Activated T-helper 1 cell treated with Interleukin-2 at 50 U/mL for 16 hours (primary cell): ENCODE measurements at places on chromosomes 11 and 22.
A peak's percentile ranks its signal among the peaks of the same experiment; 100 is the strongest.

GRCh38 chr11:113664069-113664980 is 41.8 kb downstream of the TMPRSS5 start:
- no peak for DNase-seq

DNA sequence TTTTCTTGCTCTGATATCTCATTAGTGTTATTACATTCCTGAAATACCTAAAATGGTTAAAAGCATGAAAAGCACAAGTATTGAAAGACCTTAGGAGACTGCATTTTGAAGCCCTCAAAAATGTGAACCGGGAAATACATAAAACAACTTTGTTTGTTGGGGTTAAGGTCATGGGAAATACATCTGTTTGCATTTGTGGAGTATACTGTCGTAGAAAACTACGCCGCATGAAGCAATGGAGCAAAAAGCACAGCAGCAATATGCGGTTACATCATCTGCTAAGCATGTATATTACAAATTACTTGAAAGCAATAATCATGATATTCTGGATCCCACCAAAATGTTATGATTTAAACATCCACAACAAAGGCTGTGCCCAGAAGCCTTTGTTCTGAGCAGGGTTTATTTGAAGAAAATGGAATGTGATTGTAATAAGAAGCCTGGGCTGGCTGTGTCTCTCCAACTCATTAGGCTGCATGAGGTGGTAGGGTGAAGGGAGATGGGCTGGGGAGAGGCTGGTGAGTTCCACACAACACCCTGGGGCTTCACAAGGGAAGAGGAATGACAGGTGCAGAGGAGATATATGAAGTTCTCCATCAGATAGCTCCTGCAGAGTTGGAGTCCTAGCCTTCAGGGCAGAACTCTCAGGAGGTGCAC is 64.7 kb upstream of the LIN7C start:
- no peak for DNase-seq

DNA sequence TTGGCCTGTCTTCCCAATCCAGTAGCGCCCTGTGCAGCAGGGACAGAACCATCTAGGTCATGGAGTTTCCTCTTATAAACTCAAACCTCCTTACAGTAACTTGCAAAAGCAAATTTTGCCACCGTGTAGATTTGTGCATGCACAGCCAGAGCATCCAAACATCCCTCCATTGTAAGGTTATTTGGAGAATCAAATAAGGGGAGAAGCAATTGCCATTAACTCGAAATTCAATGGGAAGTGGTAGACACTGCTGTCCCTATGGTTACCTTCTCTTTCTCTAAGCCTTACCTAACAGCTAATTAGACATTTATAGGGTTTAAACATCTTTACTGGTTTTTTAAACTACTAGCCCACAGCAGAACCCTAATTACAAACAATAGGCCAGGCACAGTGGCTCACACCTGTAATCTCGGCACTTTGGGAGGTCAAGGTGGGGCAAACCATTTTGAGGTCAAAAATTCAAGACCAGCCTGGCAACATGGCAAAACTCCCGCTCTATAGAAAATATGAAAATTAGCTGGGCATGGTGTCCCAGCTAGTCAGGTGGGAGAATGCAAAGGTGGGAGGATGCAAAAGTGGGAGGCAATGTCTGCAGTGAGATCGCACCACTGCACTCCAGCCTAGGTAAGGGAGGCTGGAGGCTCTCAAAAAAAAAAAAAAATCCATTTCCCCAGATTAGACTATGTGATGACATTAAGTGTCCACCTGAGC is 6.6 kb downstream of the HSPA8 start:
- DNase-seq = no peak

DNA sequence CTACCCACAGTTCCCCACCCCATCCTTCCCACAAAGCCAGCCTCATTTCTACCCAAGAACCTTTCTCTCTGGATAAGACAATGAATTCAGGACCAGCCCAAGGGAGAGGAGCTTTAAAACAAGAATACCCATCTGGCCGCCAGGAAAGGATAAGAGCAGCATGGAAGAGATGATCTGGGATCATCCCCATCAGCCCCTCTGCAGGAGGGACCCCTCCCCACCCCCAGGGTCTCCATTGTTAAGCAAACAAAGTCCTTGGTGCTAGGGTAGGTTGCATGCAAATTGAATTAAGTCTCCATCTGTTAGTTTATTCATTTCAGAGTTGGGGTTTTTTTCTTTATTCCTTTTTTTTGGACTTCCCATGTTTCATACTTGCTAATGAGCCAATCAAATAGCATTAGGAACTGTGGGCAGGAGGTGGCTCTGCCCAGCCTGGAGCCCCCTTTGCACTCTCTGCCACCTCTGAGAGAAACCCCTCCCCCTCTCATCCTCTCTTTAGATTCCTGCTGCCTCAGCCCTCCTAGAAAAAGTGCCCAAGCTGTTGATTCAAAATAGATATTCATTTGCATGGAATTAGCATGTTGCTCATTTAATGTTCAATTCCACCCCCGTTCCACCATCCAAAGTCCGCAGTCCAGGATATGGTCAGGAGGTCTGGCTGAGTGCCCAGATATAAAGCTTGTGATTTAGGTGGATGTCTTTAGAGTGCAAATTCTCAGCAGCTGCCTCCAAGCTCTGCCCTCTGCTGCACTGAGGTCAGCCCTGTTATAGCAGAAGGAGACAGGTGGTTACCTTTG is 138.5 kb upstream of the NCAM1 start:
- DNase-seq = no peak

DNA sequence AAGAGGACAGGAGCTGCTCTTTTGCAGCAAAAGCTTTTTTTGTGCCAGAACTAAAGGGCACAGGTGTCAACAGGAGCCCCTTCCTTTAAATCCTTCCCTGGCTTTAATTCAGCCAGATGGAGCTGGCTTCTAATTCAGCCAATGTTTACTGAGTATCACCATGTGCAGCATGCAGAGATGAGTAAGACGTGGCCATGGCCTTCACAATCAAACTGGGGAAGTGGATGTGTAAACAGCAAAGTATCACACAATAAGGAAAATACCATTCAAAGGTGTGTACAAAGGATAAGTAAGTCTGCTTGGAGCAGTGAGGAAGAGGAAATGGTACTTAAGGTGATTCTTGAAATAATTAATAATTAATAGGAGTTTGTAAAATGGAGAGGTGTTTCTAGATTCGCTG is 243.4 kb downstream of the NXPE2 start:
- no peak for DNase-seq

GRCh38 chr22:30402028-30402765 is 5.4 kb downstream of the SEC14L2 start:
- DNase-seq = no peak

DNA sequence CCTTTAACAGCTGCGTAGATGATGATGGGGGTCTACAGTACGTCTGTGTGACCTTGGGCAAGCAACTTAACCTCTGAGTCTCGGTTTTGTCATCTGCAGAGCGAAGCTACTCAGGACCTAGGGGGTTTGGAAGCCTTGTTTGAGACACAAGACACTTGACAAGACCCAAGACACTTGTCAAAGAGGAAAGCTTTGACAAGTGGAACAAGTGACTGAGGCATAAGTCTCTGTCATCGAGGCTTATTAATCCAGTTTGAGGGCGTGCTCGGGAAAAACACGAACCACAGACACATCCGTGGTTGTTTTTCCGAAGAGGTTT is 732 bp upstream of the PC start:
- DNase-seq = no peak

DNA sequence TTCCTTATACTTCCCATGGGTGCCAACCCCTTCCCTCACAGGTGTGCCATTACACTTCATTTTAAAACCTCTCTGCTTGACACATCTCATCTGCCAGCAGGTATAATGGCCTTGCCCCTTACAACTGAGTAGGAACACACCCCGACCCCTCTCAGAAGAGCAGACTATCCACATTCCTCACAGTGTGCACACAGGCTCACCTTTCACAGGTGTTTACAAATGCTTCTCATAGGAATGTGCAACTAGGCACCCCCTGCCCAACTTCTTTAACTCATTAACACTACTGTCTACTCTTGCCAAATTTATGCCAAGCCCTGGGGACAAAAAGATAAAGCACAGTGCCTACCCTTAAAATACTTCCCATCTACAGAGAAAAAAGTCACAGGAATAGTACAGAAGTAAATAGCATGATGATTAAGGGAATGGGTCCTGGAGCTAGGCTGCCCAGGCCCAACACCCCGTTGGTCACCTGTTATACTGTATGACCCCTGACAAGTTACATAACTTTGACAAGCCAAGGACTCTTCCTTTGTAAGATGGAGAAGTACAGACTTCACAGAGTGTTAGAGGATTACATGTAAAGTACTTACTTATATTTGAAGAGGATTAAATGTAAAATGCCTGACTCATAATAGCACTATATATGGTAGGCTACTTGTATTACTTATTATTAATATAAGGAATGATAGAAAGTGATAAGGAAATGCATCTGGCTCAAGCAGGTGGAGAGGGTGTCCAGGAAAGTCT is 15.2 kb downstream of the TRIM3 start:
- no peak for DNase-seq

DNA sequence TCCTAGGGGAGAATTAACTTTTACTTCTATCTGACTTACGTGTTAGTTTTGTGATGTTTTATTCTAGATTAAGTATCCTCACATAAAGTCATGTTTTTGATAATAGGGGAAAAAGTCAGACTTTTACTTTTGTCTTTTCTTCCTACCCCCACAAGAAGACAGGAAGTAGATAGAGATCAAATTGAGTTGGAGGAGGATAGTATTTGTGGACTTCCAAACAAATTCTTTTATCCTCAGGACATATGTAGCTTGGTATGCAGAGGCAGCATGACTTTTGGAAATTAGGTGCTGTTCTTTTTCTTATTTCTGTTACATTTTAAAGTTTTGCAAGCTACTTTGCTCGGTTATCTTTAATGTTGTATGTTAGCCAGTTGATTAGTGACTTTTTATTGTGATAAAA is 61.4 kb downstream of the MTMR3 start:
- DNase-seq = no peak

GRCh38 chr22:50728523-50728931 is 9.5 kb upstream of the ACR start:
- DNase-seq = no peak

GRCh38 chr11:88012456-88012855 is 162.8 kb downstream of the RAB38 start:
- DNase-seq = no peak

DNA sequence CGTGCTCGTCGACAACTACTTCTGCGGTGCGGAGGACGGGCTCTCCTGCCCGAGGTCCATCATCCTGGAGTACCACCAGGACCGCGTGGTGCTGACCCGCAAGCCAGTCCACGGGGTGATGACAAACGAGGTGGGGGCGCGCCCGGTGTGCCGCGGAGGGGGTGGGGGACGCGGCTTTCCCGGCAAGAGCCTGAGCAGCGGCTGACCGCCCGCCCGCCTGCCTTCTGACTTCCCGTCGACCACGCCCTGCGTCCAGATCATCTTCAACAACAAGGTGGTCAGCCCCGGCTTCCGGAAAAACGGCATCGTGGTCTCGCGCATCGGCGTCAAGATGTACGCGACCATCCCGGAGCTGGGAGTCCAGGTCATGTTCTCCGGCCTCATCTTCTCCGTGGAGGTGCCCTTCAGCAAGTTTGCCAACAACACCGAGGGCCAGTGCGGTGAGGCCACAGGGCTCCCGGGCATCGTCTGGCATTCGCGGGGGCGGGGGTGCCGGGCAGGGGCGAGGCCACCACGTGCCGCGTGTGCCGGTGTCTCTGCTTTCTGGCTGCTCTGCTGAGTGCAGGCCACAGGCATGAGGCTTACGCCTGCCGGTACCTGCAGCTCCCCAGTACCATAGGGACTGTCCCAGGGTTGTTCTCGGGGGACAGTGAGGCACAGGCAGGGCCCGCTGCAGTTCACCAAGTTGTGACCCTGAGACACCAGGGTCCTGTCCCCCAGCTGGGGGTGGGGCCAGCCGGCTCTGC is 28.5 kb upstream of the MUC5B start:
- DNase-seq = no peak

GRCh38 chr11:126467471-126467870 is 112.0 kb downstream of the ST3GAL4 start:
- DNase-seq = no peak

- DNase-seq = no peak
Observed at GRCh38 chr11:22666325-22666687, at the start of gene GAS2. Gene GAS2 (plus strand): TSS chr11:22666611. CDS start chr11:22674870, 8,259 bp downstream.

DNA sequence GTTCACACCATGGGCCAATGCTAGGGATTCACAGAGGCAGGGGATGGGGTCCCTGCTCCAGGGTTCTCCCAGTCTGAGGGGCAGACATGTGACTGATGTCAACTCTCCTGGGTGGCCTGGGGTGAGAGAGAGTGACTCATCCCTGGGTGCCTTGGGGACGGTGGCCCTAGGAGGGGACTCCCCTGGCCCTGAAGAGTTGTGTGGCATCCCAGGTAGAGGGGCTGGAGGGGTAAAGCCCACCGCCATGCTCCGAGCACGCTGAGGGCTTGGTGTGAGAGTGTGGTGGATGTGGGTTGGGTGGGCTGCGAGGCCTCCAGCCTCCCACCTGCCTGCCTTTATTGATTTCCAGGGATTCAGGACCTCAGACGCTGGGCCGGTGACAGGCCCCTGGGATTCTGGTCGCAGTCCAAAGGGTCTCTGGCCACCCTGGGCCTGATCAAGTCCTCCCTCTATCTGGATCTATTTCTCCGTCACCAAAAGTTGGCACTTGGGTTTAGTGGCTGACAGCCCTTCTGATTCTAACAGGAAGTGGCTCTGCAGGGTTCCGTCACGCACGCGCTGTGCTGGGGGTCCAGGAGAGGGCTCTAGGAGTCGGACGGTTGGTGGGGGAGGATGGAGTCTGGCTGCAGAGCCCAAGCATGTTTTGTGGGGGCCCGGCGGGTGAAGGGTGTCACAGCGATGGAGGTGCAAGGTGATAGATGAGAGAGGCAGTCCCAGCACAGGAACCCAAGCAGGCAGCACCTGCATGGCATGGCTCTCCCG is 27.3 kb upstream of the WNT7B start:
- no peak for DNase-seq

DNA sequence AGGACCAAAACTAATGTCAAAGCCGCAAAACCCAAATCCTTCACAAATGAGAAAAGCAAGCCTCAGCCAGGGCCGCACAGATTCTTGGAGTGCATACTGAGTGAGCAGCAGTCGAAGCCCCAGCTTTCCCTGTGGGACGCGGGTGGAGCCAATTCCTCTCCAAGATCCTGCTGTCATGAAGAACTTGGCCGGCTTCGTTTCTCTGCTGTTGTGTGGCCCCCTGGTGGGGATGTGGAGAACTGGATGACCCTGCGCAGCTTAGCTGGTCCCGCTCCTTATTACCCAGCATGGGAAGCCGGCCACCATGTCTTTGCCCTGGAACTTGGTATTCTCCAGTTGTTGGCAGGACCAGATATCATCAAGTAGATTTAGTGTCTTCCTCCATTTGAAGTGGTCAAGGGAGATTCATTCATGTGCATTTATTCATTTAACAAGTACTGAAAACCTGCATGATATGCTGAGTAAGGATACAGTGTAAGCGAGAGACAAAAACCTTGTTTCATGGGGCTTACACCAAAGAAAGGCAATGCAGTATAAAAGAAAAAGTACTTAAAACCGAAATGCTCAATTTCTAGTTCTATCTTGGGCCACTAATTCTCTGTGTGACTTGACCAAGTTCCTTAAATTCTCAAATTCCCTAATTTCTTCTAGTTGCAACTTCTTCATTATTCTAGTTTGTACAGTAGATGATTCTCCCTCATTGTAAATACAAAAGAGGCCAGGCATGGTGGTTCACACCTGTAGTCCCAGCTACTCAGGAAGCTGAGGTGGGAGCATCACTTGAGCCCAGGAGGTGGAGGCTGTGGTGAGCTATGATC is 56.7 kb upstream of the CRTAM start:
- peak; percentile 54 for DNase-seq

- DNase-seq = no peak
Observed at GRCh38 chr11:44319552-44320288, 9.8 kb upstream of the ALX4 start.

GRCh38 chr11:46696212-46696558 is 4.2 kb downstream of the ARHGAP1 start:
- DNase-seq = no peak
